ENCODE measurements at places on chromosomes 2 and 18. TPM values are rescaled to one million over a fixed set of nuclear protein-coding genes. Genes with fewer than 3 reads are reported as not detected.

The TMEM37 gene
- polyA plus RNA-seq: not detected

The TWIST2 gene
- polyA plus RNA-seq: not detected

The FAM98A gene
- polyA plus RNA-seq: 11.9 TPM

The ITGA6 gene
- 2.0 TPM for polyA plus RNA-seq

The NAGK gene
- 121 TPM for polyA plus RNA-seq

The SLC5A7 gene
- polyA plus RNA-seq: not detected

The UPP2 gene
- not detected for polyA plus RNA-seq

The IL36A gene
- polyA plus RNA-seq: not detected

The CIDEA gene
- polyA plus RNA-seq: not detected

The NCKAP5 gene
- polyA plus RNA-seq: not detected

The DSC3 gene
- not detected for polyA plus RNA-seq

The ICOS gene
- polyA plus RNA-seq: 0.29 TPM

The HRH4 gene
- polyA plus RNA-seq: not detected

The FBXO15 gene
- polyA plus RNA-seq: 0.90 TPM

The FAM110C gene
- not detected for polyA plus RNA-seq

The SP100 gene
- 288 TPM for polyA plus RNA-seq

The SIX3 gene
- not detected for polyA plus RNA-seq

The HOXD8 gene
- not detected for polyA plus RNA-seq

The POU3F3 gene
- polyA plus RNA-seq: not detected

The SCN9A gene
- polyA plus RNA-seq: not detected

The EEF1B2 gene
- polyA plus RNA-seq: 1,100 TPM

The AMER3 gene
- polyA plus RNA-seq: not detected

The CELF4 gene
- polyA plus RNA-seq: 0.21 TPM

The MFSD2B gene
- polyA plus RNA-seq: not detected

The TUBA4B gene
- polyA plus RNA-seq: not detected

The SLC4A5 gene
- polyA plus RNA-seq: 1.2 TPM

The LBX2 gene
- not detected for polyA plus RNA-seq

The OTX1 gene
- not detected for polyA plus RNA-seq

The SERPINB12 gene
- not detected for polyA plus RNA-seq

The CDH7 gene
- not detected for polyA plus RNA-seq

The PPP1R1C gene
- polyA plus RNA-seq: not detected

The CRYBA2 gene
- not detected for polyA plus RNA-seq

The SCYGR4 gene
- not detected for polyA plus RNA-seq

The FRZB gene
- polyA plus RNA-seq: 0.90 TPM

The IL36B gene
- polyA plus RNA-seq: not detected

The NAPG gene
- polyA plus RNA-seq: 15.0 TPM

The GEN1 gene
- 3.2 TPM for polyA plus RNA-seq

The PAX8 gene
- polyA plus RNA-seq: 0.85 TPM

The ATP6V1B1 gene
- polyA plus RNA-seq: not detected

All from IgD-negative memory B cell (primary cell).